Inflammatory macrophage treated with lipopolysaccharide for 4 hours (primary cell): ENCODE measurements at places on chromosomes 6 and 20.
A peak's percentile ranks its signal among the peaks of the same experiment; 100 is the strongest.

GRCh38 chr6:105994118-105994590, 92.0 kb upstream of the PRDM1 start:
- DNase-seq: peak; percentile 80

GRCh38 chr6:75211920-75212590, 6.2 kb upstream of the COL12A1 start:
- DNase-seq: no peak

DNA sequence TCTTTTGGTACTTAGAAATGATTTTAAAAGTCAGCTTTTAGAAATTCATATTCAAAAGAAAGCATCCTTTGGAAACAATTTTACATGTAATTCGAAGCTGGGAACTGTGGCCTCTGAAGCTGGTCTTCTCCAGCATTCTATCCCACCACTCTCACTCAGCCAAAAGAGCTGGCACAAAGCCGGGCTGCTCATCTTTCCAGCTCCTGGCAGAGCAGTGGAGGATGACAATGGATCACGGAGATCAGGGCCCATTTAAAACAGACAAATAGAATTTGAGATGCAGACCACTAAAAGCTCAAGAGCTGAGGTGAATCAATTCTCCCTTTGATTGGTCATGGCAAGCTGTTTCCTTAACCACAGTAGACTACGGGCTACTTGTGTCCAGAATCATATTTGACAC, 60.6 kb downstream of the OTOR start:
- no peak for DNase-seq

- DNase-seq: no peak
Measured at GRCh38 chr20:44241796-44242195, 5.3 kb upstream of the GDAP1L1 start.

- no peak for DNase-seq
Measured at GRCh38 chr6:107813555-107814194, 10.4 kb downstream of the SCML4 start.

DNA sequence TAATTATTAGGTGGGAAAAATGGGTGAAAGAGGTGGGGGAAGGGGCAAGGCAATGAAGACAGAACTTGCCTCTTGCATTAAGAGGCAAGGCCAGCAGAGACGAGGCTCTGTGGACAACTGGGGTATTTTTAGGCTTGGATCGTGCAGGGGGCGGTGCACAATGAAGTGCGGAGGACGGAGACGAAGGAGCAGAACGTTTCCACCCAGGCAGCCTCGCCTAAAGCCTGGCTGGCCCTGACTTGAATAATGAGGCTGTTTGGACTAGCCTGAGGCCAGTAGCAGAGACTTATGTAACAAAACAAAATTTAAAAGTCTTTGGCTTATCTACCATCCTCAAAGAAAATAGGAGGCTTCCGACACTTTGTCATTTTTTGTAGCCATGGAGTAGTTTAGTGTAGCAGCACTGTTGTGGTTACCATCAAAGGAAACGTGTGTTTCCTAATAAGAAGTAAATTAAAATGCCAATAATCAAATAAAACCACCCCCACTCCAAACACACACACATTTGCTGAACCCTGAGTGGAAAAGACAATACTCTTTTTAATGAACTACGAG, 370.0 kb upstream of the CNR1 start:
- DNase-seq: no peak

GRCh38 chr6:166166314-166167257, 1.1 kb downstream of the TBXT start:
- no peak for DNase-seq

GRCh38 chr6:135490381-135490780, 7.2 kb downstream of the AHI1 start:
- peak; percentile 2 for DNase-seq

GRCh38 chr6:57137350-57137749, 34.8 kb upstream of the BAG2 start:
- no peak for DNase-seq

GRCh38 chr6:154280521-154280920, 76.1 kb downstream of the IPCEF1 start:
- no peak for DNase-seq

DNA sequence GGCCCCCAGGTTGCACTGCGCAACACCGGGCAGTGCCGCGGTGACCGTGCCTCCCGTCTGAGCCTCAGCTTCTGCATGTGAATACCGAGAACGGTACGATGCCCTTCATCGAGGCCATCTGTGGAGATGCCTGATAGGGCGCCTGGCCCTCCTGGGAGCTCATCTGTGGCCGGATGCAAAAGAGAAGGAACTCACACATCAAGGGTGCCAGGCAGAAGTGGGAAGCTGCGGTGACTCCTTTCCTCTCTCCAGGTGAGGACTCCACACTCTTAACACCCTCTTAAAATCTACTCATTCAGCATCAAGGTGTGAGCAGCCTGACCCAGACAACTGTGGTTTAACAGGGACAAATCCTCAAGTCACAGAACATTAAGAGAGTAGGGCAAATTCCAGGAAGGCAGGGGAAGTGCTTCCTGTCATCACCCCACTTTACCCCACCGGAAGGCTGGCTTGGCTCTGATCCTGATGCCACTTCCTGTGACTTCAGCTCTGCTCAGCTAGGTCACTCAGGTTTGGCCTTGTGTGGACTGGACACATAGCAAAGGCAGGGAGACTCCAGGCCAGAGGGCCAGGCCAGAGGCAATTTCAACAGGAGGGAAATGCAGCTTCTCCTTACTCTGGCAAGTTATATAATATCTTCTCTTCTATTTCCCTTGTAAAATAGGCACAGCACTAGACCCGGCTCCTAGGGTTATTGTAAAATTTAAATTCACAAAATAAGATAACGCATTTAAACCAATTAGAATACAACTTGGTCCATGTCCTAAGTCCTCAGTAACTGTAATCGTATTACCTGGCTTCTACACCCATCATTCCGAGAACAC, 69.4 kb downstream of the CPNE5 start:
- peak; percentile 40 for DNase-seq

- no peak for DNase-seq
Measured at GRCh38 chr6:11944111-11944510, 68.0 kb upstream of the HIVEP1 start.

- DNase-seq: no peak
Measured at GRCh38 chr6:80540700-80541099, 434.2 kb downstream of the BCKDHB start.

GRCh38 chr6:130900913-130901312, 73.7 kb downstream of the SMLR1 start:
- no peak for DNase-seq

- DNase-seq: no peak
Measured at GRCh38 chr6:167825332-167826229, 1.1 kb upstream of the AFDN start.

DNA sequence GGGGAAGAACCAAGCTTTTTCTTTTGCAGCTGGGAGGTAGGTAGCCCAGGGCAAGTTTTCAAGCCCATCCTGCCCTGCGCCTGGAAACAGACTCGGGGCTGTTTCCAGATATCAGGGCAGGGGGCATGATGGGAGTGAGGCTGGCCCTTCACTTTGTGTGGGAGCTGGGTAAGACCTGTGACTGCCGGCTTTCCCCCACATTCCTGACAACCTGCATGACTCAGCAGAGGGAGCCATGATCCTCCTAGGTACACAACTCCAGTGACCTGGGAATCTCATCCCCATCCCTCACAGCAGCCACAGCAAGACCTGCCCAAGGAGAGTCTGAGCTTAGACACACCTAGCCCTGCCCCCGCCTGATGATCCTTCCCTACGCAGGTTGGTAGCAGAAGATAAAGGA, 280.8 kb downstream of the SOX4 start:
- DNase-seq: no peak

DNA sequence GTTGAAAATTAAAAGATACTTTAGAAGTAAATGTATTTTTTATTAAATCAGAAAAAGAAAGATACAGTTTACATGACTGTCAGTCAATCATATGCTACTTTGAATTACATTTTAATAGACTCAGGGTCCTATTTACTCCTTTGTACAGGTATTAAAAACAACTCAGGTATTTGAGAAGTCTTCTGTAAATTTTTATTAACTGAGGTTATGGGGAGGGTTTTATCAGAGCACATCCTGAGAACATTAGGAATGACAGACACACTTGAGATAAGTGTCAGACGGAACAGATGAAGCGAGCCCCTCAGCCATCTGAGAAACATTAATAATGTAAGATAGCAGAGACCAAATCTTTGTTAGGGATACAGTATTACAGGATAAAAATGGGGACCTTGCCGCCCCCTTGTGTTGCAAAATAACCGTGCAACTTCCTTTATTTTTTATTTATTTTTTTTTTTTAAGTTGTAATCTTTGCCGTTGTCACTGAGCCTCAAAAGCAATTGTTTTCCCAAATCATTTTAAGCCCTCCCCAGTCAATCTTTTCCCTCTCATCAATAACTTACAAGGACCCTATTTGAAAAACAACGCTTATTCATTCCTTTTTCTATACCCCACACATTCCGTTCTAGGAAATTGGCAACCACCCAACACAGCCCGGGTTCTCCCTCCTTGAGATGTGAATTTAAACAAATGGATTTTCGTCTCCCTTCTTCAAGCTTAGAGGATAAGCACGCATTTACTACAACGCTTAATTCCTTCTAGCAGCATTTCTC, 126.7 kb downstream of the BCAS1 start:
- no peak for DNase-seq

DNA sequence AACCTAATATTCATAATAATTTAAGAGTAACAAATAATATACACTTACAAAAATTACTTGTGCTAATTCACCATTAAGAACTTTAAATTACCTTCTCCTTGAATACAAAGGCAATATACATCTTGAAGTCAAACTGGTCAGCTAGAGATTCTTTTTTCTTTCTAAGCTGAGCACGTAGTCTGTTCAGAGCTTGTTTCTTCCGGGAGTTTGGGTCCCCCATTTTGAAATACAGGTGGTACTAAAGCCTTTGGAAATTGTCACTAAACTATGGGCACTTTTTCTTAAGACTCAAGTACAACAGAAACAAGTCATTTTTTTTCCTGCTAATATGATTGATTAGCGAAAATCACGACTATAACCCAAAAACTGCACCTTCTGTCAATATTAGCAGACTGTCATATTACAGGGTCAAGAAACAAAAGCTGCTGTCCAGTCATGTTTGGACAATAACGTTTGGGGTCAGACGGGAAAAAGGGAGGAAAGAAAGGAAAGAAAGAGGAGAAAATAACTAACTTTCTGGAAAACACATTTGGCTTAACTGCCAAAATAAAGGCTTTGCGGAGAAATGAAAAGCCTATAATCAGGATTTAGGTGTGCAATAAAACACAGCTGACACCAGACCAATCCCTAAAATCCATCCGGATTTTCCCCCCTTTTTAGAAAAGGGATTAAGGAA, 367 bp downstream of the C6orf62 start:
- peak; percentile 40 for DNase-seq

GRCh38 chr20:19779634-19780033, 21.6 kb downstream of the RIN2 start:
- DNase-seq: no peak

DNA sequence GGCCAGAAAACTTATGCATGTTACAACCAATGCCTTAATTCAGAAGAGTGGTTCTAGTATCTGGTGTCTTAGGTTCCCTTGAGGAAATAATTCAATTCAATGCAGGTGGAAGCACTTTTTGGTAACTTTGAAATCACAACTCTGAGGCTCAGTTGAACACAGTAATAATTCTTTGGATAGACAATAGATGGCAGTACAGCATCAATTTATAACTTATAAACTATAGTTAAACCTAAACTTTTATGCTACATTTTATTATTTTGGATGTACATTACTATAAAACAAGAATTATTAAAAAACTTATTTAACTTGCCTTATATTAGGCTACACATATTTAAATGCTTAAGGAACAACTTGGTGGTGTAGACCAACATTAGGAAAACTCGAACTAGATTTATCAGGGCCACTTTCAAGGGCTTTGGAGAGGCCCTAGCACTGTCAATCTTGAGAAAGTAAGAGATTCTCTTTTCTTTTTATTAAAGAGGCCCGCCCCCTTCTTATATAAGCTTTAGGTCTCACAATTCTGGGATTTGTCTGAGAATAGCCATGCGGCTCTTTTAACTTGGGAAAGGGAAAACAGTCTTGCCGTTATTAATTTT, 85.9 kb downstream of the CRYBG1 start:
- peak; percentile 25 for DNase-seq

- no peak for DNase-seq
Measured at GRCh38 chr20:34181484-34181883, 59.7 kb upstream of the ASIP start.

- DNase-seq: no peak
Measured at GRCh38 chr6:166476061-166476591, 93.4 kb upstream of the MPC1 start.

- peak; percentile 74 for DNase-seq
Measured at GRCh38 chr6:36757206-36757605, 59.6 kb downstream of the RAB44 start.

GRCh38 chr20:20276811-20277530, 90.9 kb upstream of the INSM1 start:
- DNase-seq: peak; percentile 49

GRCh38 chr20:46649965-46650542, 1.2 kb downstream of the SLC13A3 start:
- no peak for DNase-seq

- no peak for DNase-seq
Measured at GRCh38 chr20:54940522-54940921, 465.1 kb downstream of the DOK5 start.

DNA sequence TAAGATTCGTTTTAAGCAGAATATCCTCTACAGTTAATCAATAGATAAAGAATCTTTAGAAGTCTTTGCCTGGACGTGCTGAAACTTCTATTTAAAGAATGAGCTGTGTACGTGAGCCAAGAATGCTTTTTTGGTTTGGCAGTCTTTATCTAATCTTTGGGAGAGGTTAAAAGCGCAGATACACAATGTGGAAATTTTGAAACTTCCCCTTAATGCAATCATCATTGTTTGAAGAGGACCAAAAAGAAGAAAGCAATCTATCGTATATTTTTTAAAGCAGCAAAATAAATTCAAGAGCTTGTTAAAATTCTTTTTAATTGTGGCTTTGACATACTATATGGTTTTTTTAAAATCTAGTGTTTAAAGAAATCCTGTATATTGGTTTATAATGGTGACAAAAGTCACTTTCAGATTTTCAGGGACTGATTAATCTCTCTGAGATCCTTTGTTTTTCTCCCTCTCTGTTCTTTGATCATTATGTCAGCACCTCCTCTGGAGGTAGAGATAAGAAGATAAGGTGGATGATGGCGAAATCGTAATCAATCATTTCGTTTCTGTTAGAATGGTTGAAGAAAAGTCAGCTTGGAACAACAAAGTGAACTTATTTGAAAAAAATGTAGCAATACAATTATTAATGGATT, 92.1 kb upstream of the FAM184A start:
- no peak for DNase-seq

GRCh38 chr6:157724138-157724820, 98.8 kb upstream of the SNX9 start:
- no peak for DNase-seq

DNA sequence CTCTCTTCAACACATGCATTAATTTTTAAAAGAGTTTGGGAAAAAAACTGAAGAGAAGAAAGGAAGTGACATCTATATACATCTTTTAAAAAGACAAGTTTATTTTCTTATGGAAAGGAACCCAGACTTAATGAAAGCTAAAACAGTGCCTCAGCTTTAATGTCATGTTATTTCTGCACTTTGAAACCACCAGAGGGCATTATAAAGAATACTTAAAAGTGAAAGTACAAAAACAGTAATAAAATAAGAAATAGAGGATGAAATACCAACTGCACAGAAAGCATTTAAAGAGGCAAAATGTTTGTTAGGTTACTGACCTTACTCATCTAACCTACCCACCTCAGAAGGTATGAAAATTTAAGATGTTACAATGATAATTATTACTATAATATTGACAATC, 98.8 kb downstream of the HUS1B start:
- DNase-seq: peak; percentile 15

GRCh38 chr6:39193201-39193791, 36.0 kb downstream of the KCNK5 start:
- DNase-seq: no peak

- DNase-seq: no peak
Measured at GRCh38 chr20:21373436-21373835, 23.9 kb downstream of the NKX2-4 start.
